ENCODE measurements at places on chromosomes 1 and 21. TPM values are rescaled to one million over a fixed set of nuclear protein-coding genes. Genes with fewer than 3 reads are reported as not detected.

GRCh38 chr1:13824626-13825025, 124.6 kb downstream of the PRDM2 start:
- no peak overlapping the region for H3K4me3 ChIP-seq
- H3K27me3 ChIP-seq = no peaks in the 10 kb centered on the region
- no peak overlapping the region for H3K27ac ChIP-seq

DNA sequence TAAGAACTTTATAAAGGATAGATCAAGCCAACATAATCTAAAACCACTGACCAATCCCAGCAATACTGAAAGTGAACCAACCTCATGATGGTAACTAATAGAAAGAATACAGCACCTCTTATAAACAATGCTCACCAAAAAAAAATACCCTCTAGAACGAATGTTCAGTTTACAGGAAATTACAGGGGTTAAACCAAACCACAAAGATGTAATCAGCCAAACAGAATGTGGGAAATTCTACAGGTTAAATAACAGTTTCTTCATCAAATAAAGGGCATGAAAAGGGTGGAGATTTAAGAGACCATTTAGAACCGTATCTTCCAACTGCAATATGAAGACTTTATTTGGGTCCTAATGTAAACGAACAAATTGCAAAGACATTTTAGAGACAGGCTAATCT, 30.4 kb downstream of the ARID4B start:
- H3K36me3 ChIP-seq = no peaks in the 10 kb centered on the region
- no peak for DNase-seq

GRCh38 chr1:233962878-233963277, 58.4 kb downstream of the SLC35F3 start:
- DNase-seq = no peak
- no peaks in the 10 kb centered on the region for H3K36me3 ChIP-seq
- no peak overlapping the region for H3K4me3 ChIP-seq
- H3K27me3 ChIP-seq = no peaks in the 10 kb centered on the region
- no peaks in the 10 kb centered on the region for H3K4me1 ChIP-seq

DNA sequence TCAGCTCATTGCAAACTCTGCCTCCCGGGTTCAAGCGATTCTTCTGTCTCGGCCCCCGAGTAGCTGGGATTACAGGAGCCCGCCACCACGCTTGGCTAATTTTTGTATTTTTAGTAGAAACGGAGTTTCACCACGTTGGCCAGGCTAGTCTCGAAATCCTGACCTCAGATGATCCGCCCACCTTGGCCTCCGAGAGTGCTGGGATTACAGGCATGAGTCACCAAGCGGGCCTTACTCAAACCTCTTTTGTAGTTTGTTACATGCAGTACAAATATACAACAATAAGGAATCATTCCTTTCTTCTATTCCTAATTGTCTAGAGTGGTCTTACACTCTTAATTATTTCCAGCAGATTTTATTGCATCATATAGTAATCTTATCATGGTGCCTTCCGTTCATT, 16.6 kb downstream of the SPATA17 start:
- H3K27ac ChIP-seq = no peak overlapping the region

The AUNIP gene
- total RNA-seq = not detected

The GPR37L1 gene
- total RNA-seq = 0.55 TPM

DNA sequence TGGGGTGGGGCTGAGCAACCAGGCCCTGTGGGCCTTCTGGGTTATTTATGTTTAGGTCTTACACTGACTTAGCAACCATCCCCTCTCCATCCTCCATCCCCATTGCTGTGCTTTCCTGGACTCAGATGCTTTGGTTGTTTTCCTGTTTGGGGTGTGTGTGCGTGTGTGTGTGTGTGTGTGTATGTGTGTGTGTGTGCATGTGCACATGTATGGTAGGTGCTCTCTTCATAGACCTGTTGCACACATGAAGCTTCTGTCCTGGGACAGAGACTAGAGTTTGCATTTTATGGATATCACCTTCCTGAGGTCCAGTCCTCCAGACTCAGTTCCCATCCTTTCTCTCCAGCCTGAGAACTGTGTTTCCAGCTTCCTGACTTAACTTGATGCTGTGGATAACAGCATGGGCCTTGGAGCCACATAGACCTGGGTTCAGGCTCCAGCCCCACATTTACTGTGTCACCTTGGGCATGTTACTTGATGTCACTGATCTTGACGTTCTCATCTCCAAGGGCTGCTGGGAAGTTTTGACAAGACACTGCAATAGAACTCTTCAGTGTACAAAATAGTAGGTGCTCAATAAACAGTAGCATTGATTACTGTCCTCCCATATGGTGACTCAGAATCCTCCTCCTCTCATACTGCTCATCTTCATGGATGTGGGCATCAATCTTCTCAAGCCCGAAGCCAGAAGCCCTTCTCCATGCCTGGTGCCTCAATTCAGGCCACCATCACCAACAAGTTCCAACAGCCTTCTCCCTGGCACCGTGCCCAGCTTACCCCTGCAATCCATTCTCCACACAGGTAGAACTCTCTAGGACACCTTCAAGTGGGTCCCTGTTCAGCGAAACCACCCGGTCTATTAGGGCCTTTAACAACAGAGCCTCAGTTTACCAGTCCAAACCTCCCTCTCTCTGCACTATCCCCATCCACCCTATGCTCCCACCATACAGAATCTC, 181.8 kb upstream of the EDN2 start:
- peaks cover 10% of the 10 kb centered on the region for H3K27me3 ChIP-seq
- no peaks in the 10 kb centered on the region for H3K36me3 ChIP-seq
- H3K4me1 ChIP-seq = peaks cover 6% of the 10 kb centered on the region
- H3K4me3 ChIP-seq = no peak overlapping the region
- DNase-seq = no peak
- no peak overlapping the region for H3K27ac ChIP-seq

- no peak for DNase-seq
- peaks cover 29% of the 10 kb centered on the region for H3K36me3 ChIP-seq
- peak within 1 kb of the TSS; percentile 57 for H3K27ac ChIP-seq
- H3K27me3 ChIP-seq = no peaks in the 10 kb centered on the region
- peaks cover 15% of the 10 kb centered on the region for H3K4me1 ChIP-seq
These were observed at the start of the genes FAM229A and TSSK3 for GRCh38 chr1:32362474-32363313. Gene FAM229A (minus strand): TSS chr1:32362485. CDS start chr1:32362091, 394 bp downstream. Gene TSSK3 (plus strand): TSS chr1:32362539. CDS start chr1:32362702, 163 bp downstream.

DNA sequence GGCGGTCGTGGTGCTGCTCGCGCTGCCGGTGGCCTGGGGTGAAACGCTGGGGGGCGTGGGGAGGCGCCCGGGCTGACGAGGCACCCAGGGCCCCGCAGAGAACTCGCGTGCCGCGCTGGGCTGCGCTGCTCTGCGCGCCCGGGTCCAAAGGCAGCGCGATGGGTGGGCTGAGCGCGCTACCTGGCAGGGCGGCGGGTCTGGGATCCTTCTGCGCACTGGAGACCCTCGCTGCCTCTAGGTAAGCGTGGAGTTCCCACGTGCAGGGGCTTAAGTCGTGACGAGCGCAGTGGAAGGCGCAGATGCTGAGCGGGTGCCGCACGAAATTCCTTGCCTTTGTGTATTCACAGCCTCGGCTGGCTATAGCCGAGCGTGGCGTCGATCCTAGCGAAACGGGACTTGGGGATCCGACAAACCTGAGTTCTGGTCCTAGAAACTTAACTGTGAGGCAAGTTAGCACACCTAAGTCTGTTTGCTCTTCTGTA, 24.6 kb downstream of the CR1L start:
- H3K4me1 ChIP-seq = peaks cover 4% of the 10 kb centered on the region
- no peaks in the 10 kb centered on the region for H3K36me3 ChIP-seq
- H3K27me3 ChIP-seq = peaks cover 80% of the 10 kb centered on the region
- H3K27ac ChIP-seq = no peak overlapping the region
- H3K4me3 ChIP-seq = no peak overlapping the region

The TNNT2 gene
- total RNA-seq = 0.95 TPM

The KRTAP19-1 gene
- total RNA-seq = not detected

- no peak for DNase-seq
- H3K27me3 ChIP-seq = no peaks in the 10 kb centered on the region
- H3K27ac ChIP-seq = peak overlapping the region; percentile 92
- H3K4me3 ChIP-seq = peak overlapping the region; percentile 68
These were observed 624 bp downstream of the KIFAP3 start for GRCh38 chr1:170073893-170074249.

The LAPTM5 gene
- 47.8 TPM for total RNA-seq

DNA sequence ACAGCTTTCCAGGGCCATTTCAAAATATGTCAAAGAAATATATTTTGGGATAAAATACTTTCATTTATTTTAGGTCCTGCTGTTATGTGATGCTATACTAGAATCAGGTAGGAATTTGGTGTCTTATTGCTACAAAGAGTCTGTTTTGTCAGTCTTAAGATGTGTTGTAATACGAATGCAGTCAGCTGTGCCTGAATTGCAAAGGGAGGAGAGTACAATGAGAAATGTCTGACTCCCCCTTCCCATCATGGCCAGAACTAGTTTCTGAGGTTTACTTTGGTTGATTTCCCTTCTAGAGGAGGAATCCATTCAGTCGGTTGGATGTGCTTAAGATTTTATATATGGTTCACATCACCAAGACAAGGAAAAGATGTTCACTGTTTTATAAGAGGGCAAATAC, 75.7 kb upstream of the TNFSF18 start:
- no peak for DNase-seq
- H3K27ac ChIP-seq = no peak overlapping the region
- H3K4me1 ChIP-seq = peaks cover 19% of the 10 kb centered on the region
- no peaks in the 10 kb centered on the region for H3K36me3 ChIP-seq

DNA sequence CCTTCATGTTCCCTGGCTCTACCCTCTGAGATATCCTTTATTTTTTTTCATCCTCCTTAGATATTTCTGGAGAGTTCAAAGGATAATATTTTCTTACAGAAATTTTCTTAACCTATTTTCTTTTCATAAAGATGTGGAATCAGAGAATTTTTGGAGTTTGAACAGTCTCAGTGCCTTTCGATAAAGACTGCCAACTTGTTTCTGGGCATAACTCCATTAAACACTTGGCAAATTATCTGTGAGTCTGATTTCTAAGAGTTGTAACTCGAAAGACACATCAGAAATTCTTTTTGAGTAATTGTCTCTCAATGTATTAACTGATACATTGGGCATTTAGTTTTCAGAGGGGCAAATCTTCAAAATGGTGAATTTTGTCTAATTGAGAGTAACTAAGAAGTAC, 1255.6 kb downstream of the NCAM2 start:
- no peak for DNase-seq
- no peaks in the 10 kb centered on the region for H3K36me3 ChIP-seq
- no peak overlapping the region for H3K27ac ChIP-seq
- no peaks in the 10 kb centered on the region for H3K27me3 ChIP-seq
- H3K4me1 ChIP-seq = no peaks in the 10 kb centered on the region

- peak overlapping the region; percentile 98 for H3K4me3 ChIP-seq
- no peaks in the 10 kb centered on the region for H3K27me3 ChIP-seq
- H3K36me3 ChIP-seq = no peaks in the 10 kb centered on the region
- H3K4me1 ChIP-seq = peaks cover 33% of the 10 kb centered on the region
- peak; percentile 76 for DNase-seq
These were observed 755 bp downstream of the SCMH1 start for GRCh38 chr1:41241354-41241748.

- no peak overlapping the region for H3K4me3 ChIP-seq
- no peaks in the 10 kb centered on the region for H3K4me1 ChIP-seq
- no peaks in the 10 kb centered on the region for H3K36me3 ChIP-seq
- no peaks in the 10 kb centered on the region for H3K27me3 ChIP-seq
These were observed 68.5 kb downstream of the ACBD6 start for GRCh38 chr1:180433873-180434272.

- no peak overlapping the region for H3K4me3 ChIP-seq
- DNase-seq = no peak
- H3K27me3 ChIP-seq = no peaks in the 10 kb centered on the region
- no peak overlapping the region for H3K27ac ChIP-seq
- H3K4me1 ChIP-seq = no peaks in the 10 kb centered on the region
- no peaks in the 10 kb centered on the region for H3K36me3 ChIP-seq
These were observed 30.1 kb downstream of the KCNAB2 start for GRCh38 chr1:6075748-6076147.

The SFN gene
- total RNA-seq = 175 TPM

- no peak overlapping the region for H3K4me3 ChIP-seq
- H3K27me3 ChIP-seq = no peaks in the 10 kb centered on the region
- peaks cover 4% of the 10 kb centered on the region for H3K4me1 ChIP-seq
- DNase-seq = no peak
- no peaks in the 10 kb centered on the region for H3K36me3 ChIP-seq
These were observed 20.3 kb upstream of the RBBP5 start for GRCh38 chr1:205142102-205142469.

DNA sequence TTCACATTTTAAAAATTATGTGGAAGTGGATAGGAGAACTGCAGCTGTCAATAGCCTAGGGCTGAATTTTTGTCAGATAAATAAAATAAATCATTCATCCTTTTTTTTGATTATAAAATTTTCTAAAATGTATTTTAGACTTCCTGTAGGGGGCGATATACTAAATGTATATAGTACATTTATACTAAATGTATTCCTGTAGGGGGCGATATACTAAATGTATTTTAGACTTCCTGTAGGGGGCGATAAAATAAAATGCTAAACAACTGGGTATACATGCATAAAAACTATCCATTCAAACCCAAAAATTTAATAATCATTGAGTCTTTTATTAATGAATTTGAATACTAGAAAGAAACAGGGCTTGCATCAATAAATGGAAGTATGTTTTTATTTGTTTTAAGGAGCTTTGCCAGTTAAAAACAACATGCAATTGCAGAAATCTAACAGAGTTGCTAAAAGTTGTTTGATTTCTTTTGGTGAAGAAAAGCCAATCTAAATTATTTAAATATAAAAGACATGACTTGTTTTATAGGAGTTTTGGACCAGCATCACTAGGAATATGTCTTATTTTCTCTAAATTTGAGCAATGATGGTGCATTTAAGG, 31.4 kb downstream of the CLCA1 start:
- H3K4me1 ChIP-seq = peaks cover 44% of the 10 kb centered on the region
- peak overlapping the region; percentile 9 for H3K27ac ChIP-seq
- no peaks in the 10 kb centered on the region for H3K36me3 ChIP-seq
- DNase-seq = no peak
- no peak overlapping the region for H3K4me3 ChIP-seq

GRCh38 chr1:175002910-175003517, 3.3 kb downstream of the CACYBP start:
- H3K27ac ChIP-seq = no peak overlapping the region
- H3K4me3 ChIP-seq = no peak overlapping the region
- H3K27me3 ChIP-seq = no peaks in the 10 kb centered on the region
- peaks cover 2% of the 10 kb centered on the region for H3K36me3 ChIP-seq

DNA sequence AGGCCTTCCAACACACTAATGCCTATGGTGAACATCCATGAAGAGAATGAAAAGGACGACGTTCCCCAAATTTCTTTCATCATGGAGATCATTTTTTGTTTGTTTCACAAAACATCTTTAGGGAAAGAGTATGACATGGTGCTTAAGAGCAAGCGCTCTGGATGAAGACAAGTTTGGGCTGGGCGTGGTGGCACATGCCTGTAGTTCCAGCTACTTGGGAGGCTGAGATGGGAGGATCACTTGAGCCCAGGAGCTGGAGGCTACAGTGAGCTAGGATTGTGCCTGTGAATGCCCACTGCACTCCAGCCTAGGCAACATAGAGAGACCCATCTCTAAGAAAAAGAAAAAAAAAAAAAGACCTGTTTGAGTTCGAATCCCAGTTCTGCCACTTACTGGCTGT, 253.1 kb downstream of the PTPRU start:
- no peak overlapping the region for H3K27ac ChIP-seq
- no peak for DNase-seq
- H3K4me1 ChIP-seq = no peaks in the 10 kb centered on the region
- no peaks in the 10 kb centered on the region for H3K27me3 ChIP-seq
- H3K4me3 ChIP-seq = no peak overlapping the region
- no peaks in the 10 kb centered on the region for H3K36me3 ChIP-seq
